Fibroblast of skin of scalp (primary cell): ENCODE measurements at places on chromosomes 11 and 22.

DNA sequence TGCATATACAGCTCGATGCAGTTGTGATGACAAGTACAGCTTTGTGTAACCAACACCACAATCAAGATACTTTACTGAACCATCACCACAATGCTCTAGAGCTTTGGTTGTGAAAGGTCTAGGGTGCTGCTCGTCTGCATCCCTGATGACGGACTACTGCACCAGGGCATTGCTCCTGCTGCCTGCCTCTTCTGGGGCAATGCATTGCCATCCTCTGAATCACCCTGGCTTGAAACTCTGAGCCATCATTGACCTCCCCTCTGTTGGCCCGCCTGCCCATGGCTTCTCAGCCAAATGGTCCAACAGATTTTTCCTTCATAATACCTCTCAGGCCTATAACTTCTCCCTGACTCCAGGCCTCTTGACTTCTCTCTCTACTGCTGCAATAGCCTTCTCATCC lies 77.4 kb upstream of the CSNK2A3 start:
- no peak for DNase-seq

DNA sequence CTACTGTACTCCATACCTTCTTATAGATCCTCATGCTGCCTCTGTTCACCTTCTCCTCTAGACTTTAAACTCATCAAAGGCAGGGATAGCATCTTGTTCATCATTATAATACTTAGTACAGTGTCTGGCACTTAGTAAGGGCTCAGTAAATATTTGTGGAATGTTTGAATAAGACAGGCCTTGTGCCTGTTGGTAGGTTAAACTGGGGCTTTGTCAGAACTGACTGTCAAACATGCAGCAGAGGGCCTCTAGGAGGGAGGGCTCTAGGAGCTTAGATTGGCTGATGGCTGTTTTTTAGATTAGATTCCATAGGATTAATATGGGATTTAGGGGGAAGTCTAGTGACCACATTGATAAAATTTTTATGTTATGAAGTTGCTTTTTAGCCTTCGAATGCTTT lies 70.8 kb downstream of the RNF169 start:
- peak; percentile 47 for DNase-seq

DNA sequence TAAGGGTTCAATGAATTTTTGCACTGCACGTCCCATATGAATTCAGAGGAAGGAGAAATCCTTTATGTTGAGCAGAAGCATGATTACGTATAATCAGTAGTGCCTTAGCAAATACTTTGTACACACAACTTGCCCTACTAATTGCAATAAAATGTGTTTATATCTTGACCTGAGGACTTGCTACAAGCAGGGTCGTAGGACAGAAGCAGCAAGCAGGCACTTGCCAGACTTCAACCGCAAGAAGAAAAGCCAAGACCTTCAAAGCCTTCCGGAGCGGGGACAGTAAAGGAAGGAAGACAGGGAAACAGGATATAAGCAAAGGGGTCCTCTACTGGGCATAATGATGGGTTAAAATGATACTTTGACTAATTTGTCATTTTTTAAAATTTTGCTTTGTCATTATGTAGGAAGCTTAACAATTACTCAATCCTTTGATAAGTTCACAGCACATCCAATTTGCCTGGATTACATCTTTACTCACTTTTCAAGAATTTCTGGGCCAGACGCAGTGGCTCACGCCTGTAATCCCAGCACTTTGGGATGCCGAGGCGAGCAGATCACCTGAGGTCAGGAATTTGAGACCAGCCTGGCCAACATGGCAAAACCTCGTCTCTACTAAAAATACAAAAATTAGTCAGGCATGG lies 23.2 kb upstream of the UBASH3B start:
- DNase-seq = no peak

DNA sequence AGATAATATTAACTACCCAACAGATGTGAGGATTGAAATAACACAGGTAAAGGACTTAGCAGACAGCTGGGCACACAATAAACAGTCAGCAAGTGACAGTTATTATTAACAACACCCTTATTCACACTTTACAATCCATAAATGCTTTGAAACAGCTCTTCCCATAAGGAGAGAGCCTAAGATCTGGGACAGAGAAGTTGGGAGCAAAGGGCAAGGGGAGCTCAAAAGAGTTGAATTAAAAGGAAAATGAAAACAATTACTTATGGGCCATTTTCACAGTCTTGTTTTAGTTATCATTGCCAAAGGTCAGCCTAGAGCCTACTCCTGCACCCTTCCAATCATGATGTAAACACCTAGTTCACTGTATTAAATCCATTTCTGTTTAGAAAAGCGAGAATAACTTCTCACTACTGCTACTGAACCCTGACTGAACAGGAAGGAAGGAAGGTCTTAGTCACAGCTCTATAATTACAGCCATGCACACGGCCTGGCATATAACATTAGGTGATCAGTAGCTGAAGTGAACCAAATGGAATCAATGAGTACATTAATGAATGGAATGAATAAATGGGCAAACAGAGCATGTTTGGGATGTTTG lies 111.3 kb downstream of the PLEKHA7 start:
- no peak for DNase-seq

- no peak for DNase-seq
Measured at GRCh38 chr11:57207168-57207567, 25.4 kb downstream of the LRRC55 start.

GRCh38 chr11:111683806-111684205 lies 81.6 kb downstream of the SIK2 start:
- DNase-seq = no peak

- no peak for DNase-seq
Measured at GRCh38 chr22:26199665-26200064, 30.4 kb downstream of the SEZ6L start.
